Anterior cingulate cortex (tissue), 58 donors: ENCODE measurements at places on chromosomes 16 and 17.

- DNase-seq: no peak
Observed at GRCh38 chr16:82024316-82024715, 10.7 kb upstream of the HSD17B2 start.

- DNase-seq: no peak
Observed at GRCh38 chr16:75292691-75293090, 41.3 kb upstream of the BCAR1 start.

DNA sequence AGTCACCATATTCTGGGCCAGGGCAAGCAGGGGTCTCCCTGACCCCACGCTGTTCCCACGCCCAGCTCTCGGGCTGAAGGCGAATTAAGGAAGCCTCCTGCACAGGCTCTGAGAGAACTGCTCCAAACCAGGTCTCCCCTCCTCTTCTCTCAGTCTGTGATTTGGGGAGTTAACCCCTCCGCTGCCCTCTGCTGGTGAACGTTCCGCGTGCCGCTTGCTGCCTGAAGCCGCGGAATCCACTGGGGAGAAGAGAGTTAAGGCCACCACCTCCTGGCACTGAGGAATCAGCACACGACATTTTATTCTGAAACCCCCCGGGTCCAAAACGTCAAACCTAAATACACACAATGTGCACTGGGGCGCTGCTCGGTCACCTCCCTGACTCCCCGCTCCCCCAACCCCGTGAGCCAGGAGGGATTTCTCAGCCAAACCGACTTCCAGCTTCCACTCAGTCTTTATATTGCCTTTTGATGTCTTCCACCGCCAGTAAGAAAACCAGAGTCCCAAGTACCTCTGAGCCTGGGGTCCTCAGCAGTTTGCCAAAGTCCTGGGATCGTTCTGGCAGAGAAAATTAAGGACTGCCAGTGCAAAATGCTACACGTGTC lies 54.4 kb upstream of the RCVRN start:
- peak; percentile 58 for DNase-seq

- no peak for DNase-seq
Observed at GRCh38 chr16:75262104-75262799, 10.8 kb upstream of the BCAR1 start.

DNA sequence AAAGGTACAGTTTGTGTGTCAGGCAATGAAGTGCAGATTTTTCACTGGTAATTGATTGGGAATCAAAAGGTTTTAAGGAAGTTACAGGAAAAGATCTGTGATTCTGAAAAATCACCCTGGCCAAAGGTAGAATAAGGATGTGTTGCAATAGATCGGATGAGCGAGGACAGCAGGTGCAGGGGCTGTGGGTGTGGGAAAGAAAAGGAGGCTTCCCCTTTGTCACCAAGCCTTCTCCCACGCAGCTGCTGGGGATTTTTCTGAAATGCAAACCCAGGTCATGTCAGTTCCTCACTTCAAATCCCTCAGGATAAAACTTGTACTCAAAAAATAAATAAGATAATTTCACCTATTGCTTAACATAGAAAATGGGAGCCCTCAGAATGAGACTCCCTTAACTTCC lies 47.9 kb upstream of the ARHGAP17 start:
- DNase-seq: no peak

GRCh38 chr17:76867578-76868175 lies 527 bp upstream of the MGAT5B start:
- no peak for DNase-seq

DNA sequence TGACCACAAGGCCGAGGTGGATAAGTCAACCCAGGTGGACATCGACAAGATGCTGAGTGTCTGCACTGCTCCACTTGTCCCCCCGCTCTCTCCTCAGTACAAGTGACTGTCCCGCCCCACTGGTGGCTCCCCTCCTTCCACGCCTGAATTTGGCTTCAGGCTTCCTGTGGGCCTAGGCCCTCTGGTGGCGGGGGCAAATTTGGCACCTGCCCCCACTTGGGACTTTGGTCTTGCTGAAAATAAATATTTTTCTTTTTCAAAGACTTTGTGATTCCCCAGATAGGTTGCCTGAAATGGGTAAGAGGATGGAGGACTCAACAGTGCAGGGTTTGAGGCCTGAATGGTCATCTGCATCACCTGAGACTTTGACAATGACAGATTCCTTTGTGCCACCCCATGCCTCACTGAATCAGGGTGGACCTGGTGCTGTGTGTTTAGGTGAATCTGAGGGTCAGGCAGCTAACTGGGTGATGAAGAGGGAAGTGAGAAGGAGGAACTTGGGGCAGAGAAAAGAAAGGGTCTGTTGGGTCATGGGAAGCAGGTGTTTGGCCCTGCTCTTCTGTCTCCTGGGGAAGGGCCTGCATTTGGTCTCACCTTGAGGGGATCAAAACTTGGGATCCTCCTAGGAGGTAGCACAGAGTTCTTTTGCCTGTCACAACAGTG lies 2.0 kb downstream of the C16orf86 start:
- DNase-seq: no peak

- DNase-seq: no peak
Observed at GRCh38 chr16:79407005-79407404, 193.5 kb downstream of the MAF start.

DNA sequence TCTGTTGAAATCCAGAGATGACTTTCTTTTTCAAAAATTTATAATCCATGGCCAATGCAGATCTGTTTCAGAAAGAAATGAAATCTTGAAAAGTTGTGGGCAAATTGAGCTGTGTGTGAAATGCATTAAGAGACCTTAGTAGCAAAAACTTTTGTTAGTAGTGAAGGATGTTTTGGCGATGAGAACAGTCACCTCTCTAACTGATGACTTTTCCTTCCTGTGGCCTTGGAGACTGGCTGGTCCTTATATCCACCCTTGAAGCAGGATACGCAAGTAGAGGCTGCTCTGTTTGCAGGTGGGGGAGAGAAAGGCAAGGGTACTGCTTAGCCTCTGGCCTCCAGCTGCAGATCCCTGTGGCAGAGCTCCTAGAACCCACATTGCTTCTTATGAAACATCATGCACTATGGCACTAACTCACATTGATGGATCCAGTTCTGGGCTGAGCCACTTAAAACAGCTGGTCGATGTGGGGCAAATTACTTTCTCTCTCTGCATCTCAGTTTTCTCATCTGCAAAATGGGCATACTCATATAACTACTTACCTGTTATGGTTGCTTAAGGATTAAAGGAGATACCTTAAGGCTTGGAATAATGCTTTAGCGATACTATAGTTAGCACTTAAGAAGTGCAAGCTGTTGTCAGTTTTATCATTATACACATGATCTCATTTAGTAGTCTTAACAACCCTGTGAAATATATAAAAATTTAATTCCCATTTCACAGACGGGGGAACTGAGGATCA lies 89.3 kb downstream of the SDR42E1 start:
- DNase-seq: no peak

- DNase-seq: peak; percentile 67
Observed at GRCh38 chr17:266701-267667, 85.5 kb upstream of the DOC2B start.

DNA sequence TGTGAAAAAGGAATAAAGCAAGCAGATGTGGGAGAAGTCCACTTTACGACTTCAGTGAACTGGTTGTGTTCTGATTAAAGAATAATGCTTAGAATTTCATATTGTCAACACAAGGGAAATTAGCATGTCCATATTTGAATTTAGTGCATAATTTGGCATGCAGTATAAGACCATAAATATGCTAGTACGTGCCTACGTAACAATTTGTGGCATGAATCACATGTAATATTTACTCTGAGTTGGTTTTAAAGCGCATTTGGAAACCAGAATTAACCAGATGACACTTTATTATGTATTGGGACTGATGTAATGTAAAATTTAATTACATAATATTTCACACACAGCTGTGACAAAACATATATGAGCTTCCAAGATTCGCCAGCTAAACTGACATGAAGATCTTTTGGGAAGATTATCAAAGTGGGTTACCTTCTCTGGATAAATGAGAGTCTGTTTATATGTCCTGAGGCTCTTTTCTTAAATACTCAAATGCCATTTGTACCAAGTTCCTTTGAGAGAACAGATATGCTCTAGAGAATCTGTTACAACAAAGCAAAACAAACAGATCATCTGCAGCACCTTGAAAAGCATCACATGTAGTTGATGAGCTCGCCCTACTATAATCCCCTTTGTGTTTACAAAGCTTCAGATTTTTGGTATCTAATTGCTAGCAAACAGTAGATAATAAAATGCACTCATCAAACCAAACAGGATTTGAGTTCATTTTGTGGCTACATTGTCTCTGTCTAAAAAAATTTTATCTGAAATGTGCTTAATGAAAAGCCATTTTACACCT lies 1468.6 kb downstream of the CDH11 start:
- no peak for DNase-seq

DNA sequence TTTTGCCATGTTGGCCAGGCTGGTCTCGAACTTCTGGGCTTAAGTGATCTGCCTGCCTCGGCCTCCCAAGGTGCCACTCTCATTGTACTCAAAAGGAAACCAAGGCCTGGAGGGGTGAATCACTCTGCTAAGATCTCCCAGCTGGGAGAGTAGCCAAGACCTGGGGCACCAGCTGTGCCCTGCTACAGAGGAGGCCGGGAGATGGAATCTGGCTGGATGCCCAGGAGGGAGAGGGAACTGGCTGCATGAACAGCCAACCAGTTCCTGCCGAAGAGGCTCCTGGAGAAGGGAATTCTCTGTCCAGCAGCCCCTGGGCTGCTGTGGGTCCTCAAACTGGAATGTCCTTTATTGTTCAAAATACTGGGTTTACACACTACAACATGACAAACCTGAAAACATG lies 238.7 kb upstream of the CIBAR2 start:
- peak; percentile 76 for DNase-seq

DNA sequence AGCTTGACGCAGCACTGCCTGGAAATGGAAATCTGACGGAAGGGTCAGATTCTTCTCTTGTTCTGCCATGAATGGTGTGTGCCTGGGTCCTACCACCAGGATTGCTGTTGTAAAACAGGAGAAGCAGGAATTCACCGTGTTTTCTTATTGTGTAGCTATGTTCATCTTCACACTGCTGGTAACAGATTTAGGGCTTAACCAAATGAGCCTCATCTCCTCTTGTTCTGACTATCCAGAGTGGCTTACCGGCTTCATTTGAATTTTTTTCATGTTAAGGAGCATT lies 97.3 kb upstream of the CHMP6 start:
- DNase-seq: no peak

DNA sequence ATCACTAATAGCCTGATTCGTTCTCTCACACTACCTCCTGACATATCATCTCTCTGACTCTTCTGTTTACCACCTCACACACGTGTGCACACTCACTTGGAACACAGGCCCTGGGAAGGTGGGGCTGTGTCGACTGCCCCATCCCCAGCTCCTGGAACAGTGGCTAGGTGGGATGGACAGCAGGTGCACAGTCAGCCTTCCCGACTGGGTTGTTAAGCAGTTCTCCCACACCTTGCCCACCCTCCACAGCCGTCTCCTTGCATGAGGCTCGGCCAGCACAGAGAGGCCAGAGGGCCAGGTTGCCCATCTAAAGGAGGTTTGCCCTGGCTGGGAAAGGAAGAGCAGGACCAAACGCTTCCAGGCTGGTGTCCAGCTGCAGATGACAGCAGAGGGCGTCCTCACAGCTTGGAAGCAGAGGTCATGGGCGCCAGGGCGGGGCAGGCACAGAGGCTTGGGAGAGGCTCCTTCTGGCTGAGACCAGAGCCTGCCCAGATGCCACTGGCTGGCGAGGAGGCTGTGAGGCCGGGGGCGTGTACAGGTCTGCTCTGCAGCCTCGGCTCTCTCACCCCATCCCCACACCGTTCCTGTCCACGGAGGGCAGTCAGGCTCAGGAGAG lies 92.8 kb downstream of the AMFR start:
- DNase-seq: peak; percentile 45

DNA sequence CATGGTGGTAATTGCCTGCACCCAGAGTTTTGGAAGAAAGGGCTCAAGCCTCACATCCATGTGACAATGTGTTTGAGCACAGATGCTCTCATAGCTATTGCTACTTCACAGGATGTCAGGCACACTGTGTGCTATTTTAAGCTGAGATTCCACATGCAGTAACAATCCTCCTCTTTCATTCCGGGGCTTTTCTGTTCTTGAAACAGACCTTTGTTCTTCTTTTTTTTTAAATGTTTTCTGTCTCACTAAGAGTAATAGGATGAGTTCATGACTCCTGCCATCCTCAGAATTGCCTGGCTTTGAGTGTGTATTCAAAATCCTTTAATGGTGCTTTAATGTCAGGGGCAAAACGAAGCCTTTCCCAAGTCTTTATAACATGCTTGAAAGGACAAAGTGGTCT lies 198.9 kb downstream of the ABCC12 start:
- no peak for DNase-seq

- no peak for DNase-seq
Observed at GRCh38 chr16:67667453-67667816, 821 bp downstream of the C16orf86 start.

DNA sequence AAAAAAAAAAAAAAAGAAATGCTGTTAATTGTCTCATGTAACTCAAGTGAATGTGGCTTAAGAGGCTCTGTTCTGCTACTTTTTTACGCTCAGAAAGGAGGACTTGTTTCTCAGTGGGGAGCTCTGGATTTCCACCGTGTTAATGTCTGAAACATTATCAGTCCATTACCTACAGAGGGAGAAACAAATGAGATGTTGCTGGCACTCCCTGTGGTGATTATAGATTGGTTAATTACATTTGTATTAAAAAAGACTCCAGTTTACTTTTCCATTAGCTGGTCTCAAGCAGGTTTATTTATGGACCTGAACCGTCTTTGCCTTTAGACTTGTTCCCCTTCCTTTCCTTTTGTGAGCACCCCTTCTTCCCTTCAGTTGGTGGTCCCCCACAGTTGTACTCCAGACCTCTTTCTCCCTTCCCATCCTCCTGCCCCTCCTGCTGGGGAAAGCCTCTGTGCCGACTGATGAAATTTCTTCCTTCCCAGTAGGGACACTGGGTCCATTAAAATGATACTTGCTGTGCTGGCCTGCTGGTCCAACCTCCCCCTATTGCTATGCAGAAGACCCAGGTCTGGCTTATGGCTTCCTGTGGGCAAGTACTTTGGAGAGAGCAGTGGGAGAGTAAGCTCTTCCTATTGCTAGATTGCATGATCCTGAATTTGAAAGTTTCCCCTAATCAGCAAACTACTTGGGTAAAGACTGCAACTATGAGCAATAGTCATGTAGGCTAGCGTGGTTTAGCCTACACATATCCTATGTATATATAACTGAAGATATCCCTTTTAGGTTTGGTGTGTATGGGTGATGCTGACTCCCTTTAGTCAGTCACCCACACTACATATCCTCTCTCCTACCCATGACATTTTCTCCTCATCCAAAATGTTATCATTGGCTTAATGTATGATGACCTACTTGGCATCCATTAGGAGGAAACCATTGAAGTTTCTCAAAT lies 8.1 kb downstream of the CDC6 start:
- no peak for DNase-seq

- DNase-seq: no peak
Observed at GRCh38 chr17:34981538-34982241, 1.4 kb downstream of the LIG3 start.

- DNase-seq: no peak
Observed at GRCh38 chr16:64225696-64226095, 896.2 kb downstream of the CDH11 start.

DNA sequence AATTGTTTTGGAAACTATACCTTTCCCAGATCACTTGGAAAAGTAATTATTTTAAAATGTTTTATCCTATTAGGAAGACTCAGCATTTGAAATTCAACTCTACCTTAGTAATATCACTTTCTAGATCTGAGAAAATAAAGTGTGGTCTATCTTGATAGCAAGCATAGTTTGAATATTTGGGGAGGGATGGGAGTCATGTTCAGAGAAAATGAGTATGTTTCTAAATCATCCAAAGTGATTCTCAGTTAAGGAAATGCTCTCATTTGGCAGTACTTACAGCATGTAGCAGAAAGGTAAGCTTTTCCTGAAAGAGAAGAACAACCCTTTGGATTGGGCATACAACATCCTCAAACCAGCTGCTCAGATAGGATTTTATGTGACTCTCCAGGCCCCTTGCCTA lies 6.9 kb downstream of the C17orf75 start:
- DNase-seq: no peak
